ENCODE measurements at places on chromosomes 3 and 15. TPM values are rescaled to one million over a fixed set of nuclear protein-coding genes. Genes with fewer than 3 reads are reported as not detected.
A peak's percentile ranks its signal among the peaks of the same experiment; 100 is the strongest.

GRCh38 chr3:186362988-186363387, 954 bp upstream of the DGKG start:
- no peak for DNase-seq

- no peak for DNase-seq
Observed at GRCh38 chr3:56899078-56899477, 97.3 kb upstream of the ARHGEF3 start.

Gene RTP3
- not detected for polyA plus RNA-seq

Gene PDZRN3
- 7.9 TPM for polyA plus RNA-seq

- DNase-seq = no peak
Observed at GRCh38 chr3:141387516-141387915, 19.2 kb downstream of the ZBTB38 start.

DNA sequence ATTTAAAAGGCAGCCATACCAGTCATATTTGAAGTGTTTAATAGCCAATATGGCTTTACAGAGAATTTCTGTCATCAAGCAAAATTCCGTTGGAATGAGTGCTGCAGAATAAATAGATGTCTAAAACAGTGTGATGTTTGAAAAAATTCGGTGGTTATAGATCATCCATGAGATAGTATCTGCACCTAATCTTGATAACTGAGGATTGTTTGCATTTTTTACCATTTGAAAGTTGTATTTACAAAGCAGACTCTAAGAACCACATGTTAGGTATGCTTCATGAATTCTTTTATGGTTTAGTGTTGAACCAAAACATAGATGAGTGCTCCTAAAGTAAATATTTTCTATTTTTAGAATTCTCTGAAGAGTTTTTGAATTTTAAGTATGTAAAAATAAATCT, 476.1 kb downstream of the NAALADL2 start:
- DNase-seq = no peak

DNA sequence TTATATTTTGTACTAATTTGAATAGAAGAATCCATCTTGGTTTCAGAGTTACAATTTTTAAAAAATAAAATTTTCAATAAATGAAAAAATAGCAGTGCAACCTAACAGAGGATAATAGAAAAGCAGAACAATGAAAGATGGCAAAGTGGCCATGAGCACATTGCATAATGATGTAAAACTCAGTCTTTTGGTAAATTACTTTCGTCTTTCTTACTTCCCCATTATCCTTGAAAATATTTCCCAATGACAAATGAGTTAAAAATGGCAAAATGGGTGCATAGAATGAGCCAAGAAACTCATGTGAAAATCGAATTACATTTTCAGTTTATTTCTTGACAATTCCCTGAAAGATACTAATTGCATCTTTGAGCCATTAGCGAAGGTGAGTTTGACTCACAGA, 236.4 kb downstream of the CDIN1 start:
- DNase-seq = no peak

Gene UPK1B
- polyA plus RNA-seq = not detected

DNA sequence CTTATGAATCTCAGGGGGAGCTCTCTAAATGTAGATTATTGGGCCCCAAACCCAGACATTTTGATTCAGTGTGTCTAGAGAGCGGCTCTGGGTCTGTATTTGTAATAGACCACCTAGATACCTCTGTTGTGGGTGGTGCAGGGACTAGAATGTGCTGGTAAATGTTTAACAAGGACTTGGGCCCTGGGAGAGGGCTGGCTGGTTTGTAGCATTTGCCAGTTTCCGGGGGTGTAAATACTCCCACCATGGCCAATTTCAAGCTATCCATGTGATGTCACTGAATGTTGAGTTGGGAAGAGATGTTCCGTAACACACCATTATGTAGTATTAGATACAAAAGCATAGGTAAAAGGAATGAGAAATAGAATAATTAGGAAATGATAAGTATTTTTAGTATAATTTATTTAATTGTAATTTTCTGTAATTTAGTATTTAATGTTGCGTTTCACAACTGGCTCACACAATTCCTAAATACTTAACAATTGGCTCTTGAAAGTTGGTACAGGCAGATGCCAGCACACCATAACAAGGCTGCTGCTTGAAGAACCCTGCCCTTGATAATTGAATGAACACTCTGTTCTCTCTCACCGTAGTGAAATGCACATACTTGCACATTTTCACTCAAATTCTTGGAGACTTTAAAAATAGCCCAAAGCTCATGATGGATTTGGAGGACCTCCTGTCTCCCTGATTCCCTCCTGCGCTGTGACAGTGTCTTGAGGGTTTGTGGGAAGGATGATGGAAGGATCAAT, 359.2 kb upstream of the PROK2 start:
- no peak for DNase-seq

GRCh38 chr3:1462856-1463450, 370.1 kb downstream of the CNTN6 start:
- no peak for DNase-seq

DNA sequence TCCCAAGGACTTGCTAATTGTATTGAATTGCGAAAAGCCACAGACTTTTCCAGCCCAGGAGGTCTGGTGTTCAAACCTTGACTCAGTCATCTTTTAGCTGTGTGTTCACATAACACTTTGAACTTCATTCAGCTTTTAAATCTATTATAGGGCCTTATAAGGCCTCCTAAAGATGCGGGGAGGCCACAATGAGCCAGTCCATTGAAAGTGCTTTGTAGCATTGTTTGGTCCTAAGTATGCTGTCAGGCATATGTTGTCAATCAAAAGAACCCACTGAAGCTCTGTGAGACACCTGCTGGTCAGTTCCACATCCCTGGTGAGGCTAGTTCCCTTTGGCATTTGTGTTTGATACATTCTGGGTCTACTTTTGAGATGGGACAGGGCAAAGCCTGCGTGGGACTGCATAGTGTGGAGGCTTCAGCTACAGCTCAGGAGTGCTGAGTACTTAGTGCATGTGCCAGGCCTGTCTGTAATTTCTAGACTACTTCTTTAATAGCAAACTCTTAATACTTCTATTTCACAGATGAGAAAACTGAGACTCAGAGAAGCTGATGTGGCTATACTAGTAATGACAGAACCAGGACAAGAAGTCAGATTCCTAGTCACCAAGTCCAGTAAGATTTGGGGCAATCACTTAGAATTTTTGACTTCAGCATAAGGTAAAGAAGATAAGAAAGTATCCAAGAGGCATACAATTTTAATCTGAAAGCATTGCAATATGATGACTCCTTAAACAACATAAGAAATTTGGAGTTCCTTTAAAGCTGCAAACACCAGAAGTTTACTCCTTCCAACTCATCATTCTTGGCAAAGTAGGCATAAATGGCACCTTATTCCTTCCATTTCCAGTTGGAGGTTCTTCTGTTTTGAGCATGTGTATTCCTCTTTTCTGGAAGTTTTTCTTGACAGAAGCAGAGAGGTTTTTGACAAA, 213.0 kb downstream of the PDCD6IP start:
- DNase-seq = no peak

- no peak for DNase-seq
Observed at GRCh38 chr15:38059665-38060064, 125.2 kb downstream of the TMCO5A start.

DNA sequence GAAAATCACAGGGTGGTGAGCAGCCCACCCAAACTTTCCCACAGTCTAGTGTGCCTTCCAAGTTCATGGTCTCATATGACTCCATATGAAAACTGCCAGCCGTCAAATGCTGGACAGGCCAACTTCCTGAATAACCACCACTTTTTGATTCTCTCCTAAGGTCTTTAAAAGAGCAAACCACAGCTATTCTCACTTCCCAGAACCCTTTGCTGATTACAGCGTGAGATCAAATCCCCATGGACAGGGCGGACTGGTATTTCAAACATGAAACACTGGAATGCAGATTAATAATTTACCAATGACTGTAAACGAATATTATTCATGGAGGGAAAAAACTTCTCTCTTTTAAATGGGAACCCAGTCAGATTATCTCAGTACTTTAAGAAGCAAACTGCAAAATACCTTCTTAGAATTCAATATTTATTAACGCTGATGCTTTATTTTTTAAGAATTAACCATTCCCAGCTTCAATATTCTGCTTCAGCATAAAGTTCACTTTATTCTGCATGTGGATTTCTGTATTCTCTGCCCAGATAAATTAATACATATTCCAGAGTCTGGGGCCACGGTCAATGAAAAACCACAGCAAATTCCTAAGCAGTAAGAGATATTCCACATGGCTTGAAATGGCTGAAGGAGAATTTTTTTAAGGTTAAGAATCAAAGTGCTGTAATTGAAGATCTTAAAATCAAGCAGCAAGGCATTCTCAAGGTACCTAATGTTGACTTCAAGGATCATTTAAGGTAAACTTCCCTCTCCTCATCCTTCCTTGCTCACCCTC, 42.9 kb downstream of the MYO1E start:
- no peak for DNase-seq

Gene ADAMTSL3
- 0.02 TPM for polyA plus RNA-seq

Gene GXYLT2
- 9.3 TPM for polyA plus RNA-seq

Gene FGD5
- polyA plus RNA-seq = not detected

GRCh38 chr15:50261981-50262380, 3.5 kb downstream of the HDC start:
- no peak for DNase-seq

DNA sequence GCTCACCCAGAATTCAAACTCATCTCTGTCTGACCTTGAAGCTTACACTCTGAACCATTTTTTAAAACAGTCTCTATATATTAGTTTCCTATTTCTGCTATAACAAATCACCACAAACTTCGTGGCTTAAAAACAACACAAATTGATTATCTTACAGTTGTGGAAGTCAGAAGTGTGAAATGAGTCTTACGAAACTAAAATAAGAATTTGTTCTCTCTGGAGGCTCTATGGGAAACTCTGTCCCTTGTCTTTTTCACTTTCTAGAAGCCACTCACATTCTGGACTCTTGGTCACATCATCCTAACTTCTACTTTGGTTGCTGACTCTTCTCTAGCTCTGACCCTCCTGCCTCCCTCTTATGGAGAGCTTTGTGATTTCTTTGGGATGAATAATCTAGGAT, 429.3 kb upstream of the THBS1 start:
- no peak for DNase-seq

DNA sequence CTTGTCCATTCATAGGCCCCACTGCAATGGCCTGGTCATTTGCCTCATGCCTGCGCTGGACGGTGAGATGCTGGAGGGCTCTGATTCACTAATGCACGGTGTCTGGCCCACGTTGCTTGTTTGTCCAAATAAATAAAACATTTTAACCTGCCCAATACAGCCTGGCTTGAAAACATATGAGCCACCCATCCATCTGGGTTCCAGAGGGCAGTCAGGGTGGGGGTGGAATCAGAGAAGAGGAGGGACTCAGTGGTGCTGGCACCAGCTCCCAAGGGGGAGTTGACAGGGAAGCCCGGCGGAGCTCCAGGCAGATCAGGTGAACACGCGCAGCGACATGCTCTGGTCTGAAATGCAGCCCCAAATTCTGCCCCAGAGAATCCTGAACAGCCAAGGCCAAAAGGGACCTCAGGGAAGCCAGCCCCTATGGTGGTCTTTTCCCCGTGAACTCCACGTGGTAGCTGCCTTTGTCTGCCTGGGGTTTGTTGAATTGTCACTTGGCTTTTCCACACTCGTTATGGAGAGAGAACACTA, 265.2 kb downstream of the UACA start:
- DNase-seq = no peak

GRCh38 chr3:66303491-66303901, 82.7 kb downstream of the SLC25A26 start:
- no peak for DNase-seq

Gene DNAH12
- polyA plus RNA-seq = 0.03 TPM

- peak; percentile 46 for DNase-seq
Observed at GRCh38 chr15:84819291-84819768, 2.2 kb downstream of the ALPK3 start.

Data from SK-N-SH (cell line).